ENCODE measurements at places on chromosomes 4 and X.

DNA sequence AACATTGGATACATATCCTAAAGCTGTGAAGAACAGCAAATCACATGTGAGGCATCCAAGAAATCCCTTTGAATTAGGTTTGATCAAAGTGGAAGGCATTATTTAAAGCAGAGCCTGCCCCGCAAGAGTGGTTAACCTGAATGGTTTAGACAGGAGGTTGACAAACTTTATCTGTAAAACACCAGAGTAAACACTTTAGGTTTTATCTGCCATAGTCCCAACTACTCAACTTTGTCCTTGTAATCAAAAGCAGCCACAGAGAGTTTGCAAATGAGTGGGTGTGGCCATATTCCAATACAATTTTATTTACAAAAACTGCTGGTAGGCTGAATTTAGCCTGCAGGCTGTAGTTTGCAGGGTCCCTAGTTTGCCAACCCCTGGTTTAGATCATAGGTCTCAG is 25.2 kb upstream of the FGFBP2 start:
- DNase-seq: no peak

DNA sequence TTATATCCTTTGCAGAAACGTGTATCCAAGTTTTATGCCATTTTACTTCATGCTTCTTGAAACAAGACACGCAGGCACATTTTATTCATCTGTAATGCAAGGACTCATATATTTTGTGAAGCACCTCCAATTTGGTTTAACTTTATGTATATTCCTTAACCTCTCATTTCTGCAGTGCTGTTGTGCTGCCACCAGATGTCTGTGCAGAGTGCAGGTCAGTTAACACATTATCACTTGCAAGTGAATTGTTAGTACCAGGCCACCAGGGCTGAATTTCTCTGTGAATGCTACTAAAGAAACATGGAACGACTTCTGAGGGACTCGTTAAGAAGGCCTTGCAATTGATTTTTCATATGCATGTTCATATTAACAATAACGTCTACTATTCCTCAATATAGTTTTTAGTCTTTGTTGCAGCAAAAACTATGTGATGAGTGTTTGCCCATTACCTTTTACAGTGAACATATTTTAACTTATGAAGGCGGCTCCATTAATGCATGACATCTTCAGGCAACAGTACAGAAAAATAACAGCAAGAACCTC is 770.3 kb downstream of the NLGN4X start:
- peak; percentile 1 for DNase-seq

GRCh38 chr4:76607266-76607799 is 172.3 kb downstream of the SHROOM3 start:
- DNase-seq: peak; percentile 63

GRCh38 chr4:80172203-80172602 is 25.1 kb upstream of the PRDM8 start:
- DNase-seq: no peak

- no peak for DNase-seq
These were observed 310.5 kb upstream of the GIMD1 start for GRCh38 chr4:106679063-106679462.

DNA sequence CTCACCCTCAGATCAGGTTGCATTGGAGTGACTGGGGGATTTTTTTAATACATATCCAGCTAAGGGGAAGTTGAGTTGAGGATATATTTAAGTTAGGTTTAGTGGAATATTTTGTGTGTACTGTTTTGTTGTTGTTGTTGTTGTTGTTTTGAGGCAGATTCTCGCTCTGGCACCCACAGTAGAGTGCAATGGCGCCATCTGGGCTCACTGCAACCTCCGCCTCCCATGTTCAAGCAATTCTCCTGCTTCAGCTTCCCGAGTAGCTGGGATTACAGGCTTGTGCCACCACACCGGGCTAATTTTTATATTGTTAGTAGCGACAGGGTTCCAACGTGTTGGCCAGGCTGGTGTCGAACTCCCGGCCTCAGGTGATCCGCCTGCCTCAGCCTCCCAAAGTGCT is 38.6 kb upstream of the ATP6AP2 start:
- no peak for DNase-seq

DNA sequence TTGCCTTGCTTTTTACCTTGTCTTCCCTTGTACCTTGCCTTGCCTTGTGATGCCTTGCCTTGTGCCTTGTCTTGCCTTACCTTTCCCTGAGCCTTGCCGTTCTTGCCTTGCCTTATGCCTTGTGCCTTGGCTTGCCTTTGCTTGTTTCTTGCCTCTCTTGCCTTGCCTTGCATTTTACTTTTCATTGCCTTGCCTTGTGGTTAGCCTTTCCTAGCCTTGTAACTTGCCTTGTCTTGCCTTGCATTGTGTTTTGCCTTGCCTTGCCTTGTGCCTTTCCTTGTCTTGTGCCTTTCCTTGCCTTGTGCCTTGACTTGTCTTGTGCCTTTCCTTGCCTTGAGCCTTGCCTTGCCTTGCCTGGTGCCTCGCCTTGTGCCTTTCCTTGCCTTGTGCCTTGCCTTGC is 84.6 kb downstream of the TAB3 start:
- DNase-seq: no peak

- peak; percentile 68 for DNase-seq
These were observed 67.6 kb upstream of the DCLK2 start for GRCh38 chr4:150010525-150011126.

DNA sequence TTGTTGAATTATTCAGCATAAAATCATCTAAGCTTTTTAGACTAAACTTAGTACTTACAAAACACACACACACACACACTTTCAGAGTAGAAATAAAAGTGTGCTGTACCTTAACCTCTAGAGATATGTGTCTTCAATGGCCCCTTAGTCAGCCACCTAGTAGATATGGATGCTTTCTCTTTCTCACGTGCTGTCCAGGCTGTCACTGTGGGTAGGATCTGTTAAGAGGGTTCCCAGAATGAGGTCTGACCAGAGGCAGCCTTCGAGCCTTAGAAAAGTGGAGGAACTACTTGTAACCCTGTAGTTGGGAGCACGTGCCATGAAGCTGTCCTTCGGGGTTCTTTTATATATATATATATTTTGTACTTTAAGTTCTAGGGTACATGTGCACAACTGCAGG is 117.9 kb downstream of the COL4A5 start:
- no peak for DNase-seq

- DNase-seq: peak; percentile 12
These were observed 450 bp downstream of the ACSL1 start for GRCh38 chr4:184825141-184825895.

- DNase-seq: no peak
These were observed 111.2 kb upstream of the ZNF827 start for GRCh38 chr4:146049802-146050201.

- no peak for DNase-seq
These were observed 13.3 kb upstream of the TBC1D19 start for GRCh38 chr4:26570596-26570995.

GRCh38 chr4:104860238-104861123 is 286.2 kb upstream of the TET2 start:
- peak; percentile 78 for DNase-seq

DNA sequence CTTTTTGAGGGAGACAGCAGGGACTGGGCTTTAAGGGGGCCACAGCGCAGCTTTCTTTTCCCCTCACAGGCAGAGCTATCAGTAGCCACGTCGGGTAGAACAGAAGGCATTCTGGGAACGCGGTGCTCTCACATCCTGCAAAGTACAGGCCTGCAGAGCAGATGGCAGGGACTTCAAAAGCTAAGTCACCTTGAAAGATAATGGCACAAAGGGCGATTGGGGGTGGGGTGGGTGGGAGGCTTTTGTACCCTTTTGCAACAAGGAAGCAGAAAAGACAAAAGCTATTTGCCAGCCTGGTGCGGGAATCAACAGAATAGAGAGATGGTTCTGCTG is 93.9 kb downstream of the PHKA2 start:
- DNase-seq: no peak

- no peak for DNase-seq
These were observed 972.1 kb downstream of the C4orf33 start for GRCh38 chr4:130068072-130068471.

- no peak for DNase-seq
These were observed 54.7 kb downstream of the CNGA2 start for GRCh38 chrX:151789179-151789800.

DNA sequence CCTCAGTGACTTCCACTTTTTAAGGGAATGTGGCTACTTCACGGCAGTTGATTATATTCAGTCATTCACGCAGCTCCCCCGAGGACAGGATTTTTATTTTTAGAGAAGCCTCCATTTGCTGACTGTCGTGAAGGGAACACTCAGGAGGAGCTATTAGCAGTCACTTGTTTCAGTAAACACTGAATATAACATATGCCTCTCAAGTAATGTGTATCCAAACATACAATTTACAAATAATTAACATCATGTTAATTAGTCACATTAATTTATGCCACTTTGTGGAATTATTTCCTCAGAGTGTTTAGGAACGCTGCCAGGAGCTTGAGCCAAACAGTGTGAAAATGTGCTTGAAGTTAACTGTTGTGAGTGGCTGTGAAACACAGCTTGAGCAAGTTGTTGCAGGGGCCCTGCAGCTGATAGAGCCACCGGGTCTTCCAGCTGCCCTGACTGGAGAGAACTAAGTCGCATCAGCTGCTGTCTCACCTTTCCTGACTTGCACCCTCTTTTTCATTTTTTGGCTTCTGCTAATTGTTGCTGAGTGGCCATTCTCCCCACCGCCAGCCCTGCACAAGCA is 245.6 kb downstream of the LDB2 start:
- no peak for DNase-seq

- DNase-seq: no peak
These were observed 8.4 kb upstream of the TBL1X start for GRCh38 chrX:9456250-9457074.

- peak; percentile 77 for DNase-seq
These were observed 42.4 kb downstream of the CLCN4 start for GRCh38 chrX:10199212-10199611.

GRCh38 chr4:185470501-185471195 is 885 bp downstream of the CCDC110 start:
- DNase-seq: peak; percentile 26

GRCh38 chrX:108165383-108166111 is 74.0 kb downstream of the ATG4A start:
- DNase-seq: peak; percentile 48

DNA sequence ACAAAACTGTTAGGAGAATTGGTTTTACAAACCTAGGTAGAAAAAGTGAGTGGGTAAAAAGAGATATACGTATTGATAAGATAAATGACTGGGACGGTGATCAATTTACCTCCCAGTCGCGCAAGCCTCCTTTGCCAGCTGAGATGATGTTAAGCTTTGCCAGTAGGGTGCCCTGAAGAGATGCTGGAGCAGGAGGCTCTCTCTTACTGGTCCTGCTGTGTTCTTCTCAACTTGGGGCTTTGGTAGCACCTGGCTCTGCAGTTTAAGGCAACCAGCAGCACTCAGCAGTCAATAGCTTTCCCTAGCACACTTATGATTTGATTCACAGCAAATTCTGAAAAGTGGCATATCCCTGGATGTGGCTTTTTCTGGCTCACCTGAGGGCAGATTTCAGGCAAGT is 1461.7 kb downstream of the ADGRL3 start:
- DNase-seq: no peak

DNA sequence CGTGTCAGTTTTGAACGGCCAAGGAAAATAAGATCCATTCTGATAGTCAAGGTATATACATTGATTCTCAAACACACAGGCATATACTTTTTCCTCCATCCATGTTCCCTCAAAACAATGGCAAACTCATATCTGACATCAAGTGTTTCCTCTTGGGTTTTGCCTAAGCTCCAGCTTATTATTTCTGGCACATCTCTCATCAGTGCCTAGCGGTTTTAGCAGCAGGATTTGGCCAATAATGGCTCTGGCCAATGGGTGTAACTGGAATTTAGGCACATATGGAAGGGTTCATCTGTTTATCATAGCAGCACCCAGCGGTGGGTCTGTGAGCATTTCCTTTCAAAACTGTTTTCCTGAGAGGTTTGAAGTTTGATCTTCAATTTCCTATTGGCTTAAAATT is 161.6 kb upstream of the TLL1 start:
- DNase-seq: no peak

GRCh38 chr4:146124023-146124680 is 51.4 kb upstream of the LSM6 start:
- no peak for DNase-seq

GRCh38 chrX:84168574-84168973 is 19.4 kb downstream of the RPS6KA6 start:
- DNase-seq: no peak

- DNase-seq: no peak
These were observed 126.0 kb downstream of the PPP3CA start for GRCh38 chr4:101221294-101221693.

DNA sequence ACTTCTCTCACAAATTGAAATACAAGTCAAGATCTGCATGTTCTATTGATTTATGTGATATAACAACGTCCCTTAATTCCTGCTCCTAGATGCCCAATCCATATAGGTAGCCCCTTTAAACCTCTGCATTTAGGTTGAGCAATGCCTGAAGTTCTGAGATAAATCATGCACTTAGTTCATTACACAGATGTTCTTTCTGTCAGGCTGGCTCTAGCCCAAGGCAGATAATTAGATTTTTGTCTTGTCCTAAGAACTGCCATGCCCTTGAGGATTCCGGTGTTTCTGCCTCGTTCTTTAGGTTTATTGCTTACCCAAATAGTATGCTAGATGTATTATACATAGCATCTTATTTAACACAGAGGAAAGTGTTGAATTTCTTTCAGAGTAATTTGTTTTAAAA is 143.1 kb downstream of the TRAM1L1 start:
- DNase-seq: no peak

- DNase-seq: no peak
These were observed 90.5 kb downstream of the RTL5 start for GRCh38 chrX:72041176-72041575.

DNA sequence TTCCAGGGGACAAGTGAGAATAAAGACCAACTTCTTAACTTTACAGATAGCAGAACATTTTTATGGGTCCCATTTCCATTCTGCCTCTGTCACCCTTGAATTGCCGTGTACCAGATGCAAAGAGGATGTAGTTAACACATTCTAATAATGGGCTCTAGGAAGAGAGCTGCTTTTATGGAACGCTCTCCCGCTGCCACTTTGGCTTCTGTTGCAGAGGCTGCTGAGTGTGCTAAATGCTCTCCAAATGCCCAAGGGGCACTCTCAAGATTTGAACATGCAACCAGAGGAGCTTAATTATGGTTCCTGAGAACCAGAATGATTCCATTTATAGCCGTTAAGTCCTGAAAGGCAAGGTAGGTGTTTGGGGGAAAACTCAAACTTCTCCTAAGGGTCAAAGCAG is 28.1 kb upstream of the GPC3 start:
- DNase-seq: no peak

DNA sequence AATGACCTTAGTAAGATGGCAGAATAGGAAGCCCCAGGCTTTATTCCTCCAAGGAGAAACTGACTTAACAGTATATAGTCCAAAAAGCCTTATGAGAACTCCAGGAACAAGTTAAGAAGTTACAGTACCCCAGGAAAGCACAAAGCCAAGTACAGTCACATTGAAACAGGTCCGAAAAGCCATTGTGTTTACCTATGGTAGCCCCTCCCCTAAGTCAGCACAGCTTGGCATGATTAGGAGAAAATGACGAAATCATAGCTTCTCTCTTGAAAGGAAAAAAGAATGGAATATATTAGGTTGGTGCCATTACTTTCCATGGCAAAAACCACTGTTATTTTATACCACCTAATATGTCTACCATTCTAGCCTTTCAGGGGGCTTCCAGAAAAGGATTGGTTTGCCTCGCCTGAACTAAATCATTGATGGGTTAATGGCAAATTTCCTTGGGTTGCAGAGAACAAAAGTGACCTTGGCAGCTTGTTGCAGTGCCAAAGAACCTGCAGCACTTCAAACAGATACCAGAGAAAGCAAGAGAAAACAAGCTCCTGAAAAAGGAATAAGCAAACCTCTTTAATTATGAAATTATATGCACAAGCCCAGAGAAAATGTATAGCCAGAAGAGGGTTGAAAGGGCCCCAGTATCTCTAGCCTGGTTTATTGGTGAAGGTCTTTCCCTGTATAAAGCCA is 130.6 kb downstream of the PTCHD1 start:
- no peak for DNase-seq

- DNase-seq: peak; percentile 30
These were observed 168.4 kb downstream of the KCNIP4 start for GRCh38 chr4:21780148-21780547.
